ENCODE measurements at places on chromosomes 6 and 20.
A peak's percentile ranks its signal among the peaks of the same experiment; 100 is the strongest.

GRCh38 chr6:80938131-80938530, 814.4 kb downstream of the TENT5A start:
- DNase-seq: no peak

GRCh38 chr6:79084693-79085092, 6.6 kb upstream of the PHIP start:
- DNase-seq: no peak

GRCh38 chr20:4445784-4446183, 275.9 kb upstream of the PRND start:
- DNase-seq: no peak

DNA sequence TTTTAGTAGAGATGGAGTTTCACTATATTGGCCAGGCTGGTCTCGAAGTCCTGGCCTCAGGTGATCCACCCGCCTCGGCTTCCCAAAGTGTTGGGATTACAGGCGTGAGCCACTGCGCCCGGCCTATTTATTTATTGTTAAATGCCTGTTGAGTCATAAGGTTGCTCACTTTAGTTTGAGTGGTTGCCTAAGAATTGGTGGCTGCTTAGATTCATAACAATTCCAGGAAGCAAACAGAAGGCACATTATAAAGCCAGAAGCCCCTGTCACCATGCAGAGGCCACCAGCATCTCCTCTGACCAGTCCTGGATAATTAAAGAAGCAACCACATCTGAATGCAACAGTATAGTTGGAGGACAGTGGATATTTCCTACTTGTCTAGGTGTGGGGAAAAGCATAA, 24.0 kb upstream of the ARMH2 start:
- DNase-seq: no peak

DNA sequence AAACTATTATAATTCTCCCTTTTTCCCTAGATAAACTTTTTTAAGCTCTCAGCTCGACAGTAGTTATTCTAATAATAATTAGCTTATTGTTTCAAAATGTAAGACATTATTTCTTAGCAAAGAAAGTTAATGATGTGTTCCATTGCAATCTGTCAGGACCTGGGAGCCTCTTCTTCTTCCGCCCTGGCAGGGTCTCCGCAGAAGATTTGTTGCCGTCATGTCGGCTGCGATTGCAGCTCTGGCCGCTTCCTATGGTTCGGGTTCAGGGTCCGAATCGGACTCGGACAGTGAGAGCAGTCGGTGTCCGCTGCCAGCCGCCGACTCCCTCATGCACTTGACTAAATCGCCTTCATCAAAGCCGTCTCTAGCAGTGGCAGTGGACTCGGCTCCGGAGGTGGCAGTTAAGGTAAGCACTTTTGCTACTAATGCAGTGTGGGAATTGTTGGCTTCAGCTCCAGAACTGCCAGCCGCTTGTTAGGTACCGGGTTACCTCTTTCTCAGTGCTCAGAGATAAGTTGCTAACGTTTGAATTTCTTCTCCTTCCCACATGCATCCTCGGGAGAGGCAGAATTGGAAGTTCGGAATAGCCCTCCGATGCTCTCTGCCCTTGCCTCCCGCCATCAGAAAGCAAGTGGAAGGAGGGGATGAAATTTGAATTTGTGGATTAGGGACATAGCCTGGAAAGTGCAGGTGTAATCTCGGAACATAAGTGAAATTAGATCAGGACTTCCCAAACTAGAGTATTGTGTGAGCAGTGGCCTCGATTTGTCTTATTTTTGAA, at the start of gene CDC40:
TSS of gene CDC40 (plus strand) at position 200 of the 781 bp plus-strand sequence. CDS start at position 218, 18 bp downstream.
- DNase-seq: peak; percentile 29

DNA sequence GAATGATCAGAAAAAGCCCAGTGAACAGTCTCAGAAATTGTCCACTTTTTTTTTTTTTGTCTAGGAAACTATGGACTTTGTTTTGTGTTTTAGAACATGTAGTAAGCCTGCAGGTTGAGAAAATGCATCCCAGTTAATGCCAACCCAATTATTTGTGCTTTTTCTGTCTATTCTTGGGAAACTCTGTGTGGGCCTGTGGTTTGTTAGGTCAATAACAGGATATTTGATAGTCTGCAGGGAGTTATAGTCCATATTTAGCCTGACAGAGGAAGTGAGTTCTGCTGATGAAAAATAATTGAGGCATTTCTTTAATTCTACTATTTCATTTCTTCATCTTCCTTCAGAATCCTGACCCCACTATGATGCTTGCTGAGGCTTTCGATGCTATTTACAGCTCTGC, 154.0 kb upstream of the LAMP5 start:
- DNase-seq: no peak

DNA sequence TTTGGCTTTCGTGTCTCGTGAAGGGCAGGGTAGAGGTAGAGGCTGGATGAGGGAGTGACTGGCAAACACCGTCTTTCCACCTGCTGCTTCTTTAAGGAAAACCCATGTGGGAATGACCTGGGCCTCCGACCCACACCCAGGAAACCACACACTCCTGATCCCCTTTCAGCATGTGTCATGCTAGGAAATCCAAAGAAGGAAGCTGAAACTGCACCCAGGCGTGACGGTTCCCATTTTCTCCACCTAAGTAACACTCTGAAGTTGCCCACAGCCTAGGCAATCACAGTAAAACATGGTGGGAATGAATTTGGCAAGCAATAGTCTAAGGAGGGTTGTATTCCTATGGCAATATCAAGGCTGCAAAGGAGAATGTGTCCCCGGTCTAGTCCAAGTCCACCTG, 538.4 kb upstream of the NOX3 start:
- DNase-seq: no peak

GRCh38 chr6:102928109-102928508, 1534.6 kb downstream of the GRIK2 start:
- DNase-seq: no peak

GRCh38 chr6:143656026-143656425, 21.7 kb upstream of the PHACTR2 start:
- DNase-seq: no peak

- no peak for DNase-seq
These were observed 48.2 kb downstream of the FGD2 start for GRCh38 chr6:37053683-37054082.

DNA sequence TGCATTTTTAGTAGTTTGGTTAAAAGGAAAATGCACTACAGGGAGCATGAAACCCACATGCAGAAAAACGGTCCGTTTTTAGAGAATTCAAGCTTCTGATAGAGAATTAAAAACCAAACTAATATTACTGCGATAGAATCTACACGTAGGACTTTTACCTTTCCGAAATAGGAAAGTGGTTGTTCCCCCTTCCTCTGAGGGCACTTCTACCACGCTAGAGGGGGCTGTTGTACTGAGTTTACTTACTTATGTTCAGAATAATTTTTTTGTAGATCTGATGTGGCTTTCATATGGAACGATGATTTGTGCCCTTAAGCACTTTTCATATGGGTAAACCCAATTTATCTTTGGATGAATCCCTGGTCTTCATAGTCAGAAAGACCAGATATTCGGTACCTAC, 264.3 kb upstream of the PLN start:
- no peak for DNase-seq

DNA sequence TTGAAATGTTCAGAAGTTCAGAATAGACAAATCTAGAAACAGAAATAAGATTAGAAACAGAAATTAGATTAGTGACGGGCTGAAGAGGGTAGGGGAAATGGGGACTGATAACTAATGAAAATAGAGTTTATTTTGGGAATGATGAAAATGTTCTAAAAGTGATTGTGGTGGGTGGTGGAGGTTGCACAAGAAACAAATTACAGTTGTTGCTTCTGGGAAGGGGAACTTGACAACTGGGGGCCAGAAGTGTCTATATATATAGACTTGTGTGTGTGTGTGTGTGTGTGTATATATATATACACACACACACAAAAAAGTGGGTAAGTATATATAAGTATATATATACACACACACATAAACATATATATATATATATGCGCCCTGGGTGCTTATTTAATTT, 86.5 kb upstream of the RREB1 start:
- no peak for DNase-seq

DNA sequence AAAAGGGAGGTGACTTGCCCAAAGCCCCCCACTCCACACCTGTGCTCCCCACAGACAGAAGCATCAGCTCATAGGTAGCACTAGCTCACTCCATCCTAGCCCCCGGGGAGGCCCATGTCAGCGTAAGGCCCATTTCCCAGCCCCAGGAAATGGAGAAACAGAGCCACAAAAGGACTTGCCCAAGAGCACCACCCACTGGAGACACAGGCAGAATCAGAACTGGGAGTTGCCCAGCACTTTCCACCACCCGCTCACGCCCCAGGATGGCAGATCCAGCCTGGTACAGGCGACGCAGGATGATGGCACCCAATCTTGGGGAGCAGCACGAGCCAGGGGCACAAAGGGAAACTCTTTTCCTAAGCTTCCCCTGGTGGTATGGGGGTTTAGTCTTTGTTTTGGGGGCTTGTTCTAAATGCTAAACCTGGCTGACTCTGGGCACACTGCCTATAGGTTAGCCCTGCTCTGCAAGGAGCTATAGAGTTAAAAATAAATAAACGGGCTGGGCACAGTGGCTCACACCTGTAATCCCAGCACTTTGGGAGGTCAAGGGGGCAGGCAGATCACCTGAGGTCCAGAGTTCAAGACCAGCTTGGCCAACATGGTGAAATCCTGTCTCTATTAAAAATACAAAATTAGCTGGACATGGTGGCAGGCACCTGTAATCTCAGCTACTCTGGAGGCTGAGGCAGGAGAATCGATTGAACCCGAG, 11.8 kb downstream of the C20orf203 start:
- no peak for DNase-seq

DNA sequence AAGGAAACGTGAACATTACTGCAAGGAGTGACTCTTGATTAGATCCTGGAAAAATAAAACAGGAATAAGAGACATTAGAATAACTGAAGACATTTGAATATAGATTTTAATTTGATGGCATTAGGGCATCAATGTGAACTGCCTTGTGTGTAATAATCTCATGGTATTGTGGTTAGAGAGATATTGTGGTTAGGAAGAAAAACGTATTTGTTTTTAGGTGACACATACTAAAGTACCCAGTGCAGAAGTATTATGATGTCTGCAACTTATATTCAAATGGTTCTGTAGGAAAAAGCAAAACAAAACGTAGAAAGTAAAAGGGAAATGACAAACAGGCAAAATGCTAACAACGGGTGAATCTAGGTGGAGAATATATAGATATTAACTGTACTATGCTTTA, 65.9 kb upstream of the OGFRL1 start:
- no peak for DNase-seq

GRCh38 chr6:168542301-168542700, 101.3 kb downstream of the SMOC2 start:
- DNase-seq: no peak

DNA sequence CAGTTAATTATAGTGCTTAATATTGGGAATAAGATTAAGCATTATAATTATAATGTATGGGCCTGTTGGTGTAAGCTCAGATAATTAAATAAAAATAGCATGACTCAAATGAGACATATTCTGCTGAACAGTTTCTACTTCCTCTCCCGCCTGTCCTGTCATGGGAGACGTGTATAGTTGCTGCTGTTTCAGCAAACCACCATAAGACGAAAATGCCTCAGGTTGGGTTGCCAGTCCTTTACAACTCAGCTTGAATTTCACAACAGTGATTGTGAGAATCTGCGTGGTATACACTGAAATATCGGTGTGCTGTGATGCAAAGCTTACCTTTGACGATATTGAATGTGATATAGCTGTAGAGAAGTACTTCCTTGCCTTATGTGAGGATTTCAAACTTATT, 99.5 kb downstream of the POPDC3 start:
- no peak for DNase-seq

DNA sequence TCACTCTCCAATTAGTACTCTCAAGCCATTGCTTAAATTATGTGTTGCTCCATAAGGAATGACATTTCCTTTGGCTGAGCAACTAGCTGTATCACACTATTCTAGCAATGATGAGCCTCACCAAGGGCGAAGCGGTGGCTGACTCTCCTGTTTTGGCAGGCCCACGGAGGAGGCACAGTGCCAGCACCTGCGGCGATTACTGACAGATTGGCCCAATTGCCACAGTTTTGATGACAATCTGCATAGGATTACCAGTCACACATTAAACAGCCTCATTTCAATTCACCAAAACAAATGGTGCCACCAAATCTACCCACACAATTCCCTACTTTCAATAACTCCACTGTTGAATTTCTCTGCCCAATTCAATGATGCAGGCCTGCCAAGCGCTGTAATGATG, 286.9 kb downstream of the PTPRK start:
- DNase-seq: no peak
